Activated effector memory CD4-positive, alpha-beta T cell treated with anti-CD3 and anti-CD28 coated beads, Interleukin-2, amount 50 U/mL, for 16 hours (primary cell): ENCODE measurements at places on chromosomes 3 and 15.

- no peak for DNase-seq
Observed at GRCh38 chr3:33915796-33916546, 117.5 kb downstream of the PDCD6IP start.

GRCh38 chr15:41695750-41696436 lies 35.7 kb downstream of the MGA start:
- DNase-seq: peak; percentile 71

DNA sequence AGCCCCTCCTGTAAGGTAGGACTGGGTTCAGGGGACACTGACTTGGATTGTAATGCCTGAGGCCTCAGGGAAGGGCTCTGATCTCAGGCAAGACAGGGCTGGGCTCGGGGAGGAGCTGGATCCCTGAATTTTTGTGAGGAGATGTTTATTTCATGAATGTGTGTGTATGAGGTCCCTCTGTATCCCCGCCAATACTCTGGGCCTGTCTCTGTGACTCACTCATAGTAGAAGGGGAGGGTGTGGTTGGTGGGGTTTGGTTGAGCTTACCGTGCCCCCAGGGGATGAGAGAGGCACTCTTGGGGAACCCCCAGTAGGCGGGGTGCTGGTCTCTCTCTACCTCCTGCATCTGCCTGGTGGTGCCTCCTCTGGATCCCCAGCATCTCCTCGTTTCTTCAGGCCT lies 28.1 kb downstream of the RPSA start:
- no peak for DNase-seq

GRCh38 chr15:74179101-74179841 lies 5.8 kb downstream of the ISLR start:
- no peak for DNase-seq

- DNase-seq: no peak
Observed at GRCh38 chr3:129460155-129460554, 20.1 kb downstream of the IFT122 start.

- DNase-seq: no peak
Observed at GRCh38 chr3:38015485-38015884, 14.0 kb downstream of the PLCD1 start.

- DNase-seq: no peak
Observed at GRCh38 chr15:65146438-65146837, 12.8 kb upstream of the PDCD7 start.

GRCh38 chr3:71389191-71389590 lies 194.3 kb downstream of the FOXP1 start:
- no peak for DNase-seq

- no peak for DNase-seq
Observed at GRCh38 chr3:113210604-113211329, 590 bp upstream of the BOC start.

DNA sequence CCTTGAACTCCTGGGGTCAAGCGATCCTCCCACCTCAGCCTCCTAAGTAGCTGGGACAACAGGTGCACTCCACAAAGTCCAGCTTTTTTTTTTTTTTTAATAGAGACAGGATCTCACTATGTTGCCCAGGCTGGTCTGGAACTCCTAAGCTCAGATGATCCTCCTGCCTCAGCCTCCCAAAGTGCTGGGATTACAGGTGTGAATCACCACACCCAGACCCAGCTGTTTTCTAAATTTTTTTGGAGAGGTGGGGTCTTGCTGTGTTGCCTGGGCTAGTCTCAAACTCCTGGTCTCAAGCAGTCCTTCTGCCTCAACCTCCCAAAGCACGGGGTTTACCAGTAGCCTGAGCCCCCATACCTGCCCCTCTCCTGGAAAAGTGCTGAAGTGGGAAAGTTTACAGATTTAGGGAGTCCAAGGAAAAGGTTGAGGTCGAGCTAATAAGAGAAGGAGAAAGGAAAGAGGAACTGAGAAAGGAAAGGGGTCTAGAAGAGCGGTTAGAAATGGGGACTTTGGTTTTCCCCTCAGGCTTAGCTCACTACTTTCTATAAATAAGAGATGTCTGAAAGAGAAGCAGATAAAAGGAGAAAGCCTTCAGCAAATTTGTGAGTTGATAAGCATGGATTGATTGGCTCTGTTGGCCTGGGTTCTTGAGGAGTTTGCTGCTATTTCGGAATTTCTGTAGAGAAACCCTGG lies 23.6 kb downstream of the UBE2E1 start:
- no peak for DNase-seq

DNA sequence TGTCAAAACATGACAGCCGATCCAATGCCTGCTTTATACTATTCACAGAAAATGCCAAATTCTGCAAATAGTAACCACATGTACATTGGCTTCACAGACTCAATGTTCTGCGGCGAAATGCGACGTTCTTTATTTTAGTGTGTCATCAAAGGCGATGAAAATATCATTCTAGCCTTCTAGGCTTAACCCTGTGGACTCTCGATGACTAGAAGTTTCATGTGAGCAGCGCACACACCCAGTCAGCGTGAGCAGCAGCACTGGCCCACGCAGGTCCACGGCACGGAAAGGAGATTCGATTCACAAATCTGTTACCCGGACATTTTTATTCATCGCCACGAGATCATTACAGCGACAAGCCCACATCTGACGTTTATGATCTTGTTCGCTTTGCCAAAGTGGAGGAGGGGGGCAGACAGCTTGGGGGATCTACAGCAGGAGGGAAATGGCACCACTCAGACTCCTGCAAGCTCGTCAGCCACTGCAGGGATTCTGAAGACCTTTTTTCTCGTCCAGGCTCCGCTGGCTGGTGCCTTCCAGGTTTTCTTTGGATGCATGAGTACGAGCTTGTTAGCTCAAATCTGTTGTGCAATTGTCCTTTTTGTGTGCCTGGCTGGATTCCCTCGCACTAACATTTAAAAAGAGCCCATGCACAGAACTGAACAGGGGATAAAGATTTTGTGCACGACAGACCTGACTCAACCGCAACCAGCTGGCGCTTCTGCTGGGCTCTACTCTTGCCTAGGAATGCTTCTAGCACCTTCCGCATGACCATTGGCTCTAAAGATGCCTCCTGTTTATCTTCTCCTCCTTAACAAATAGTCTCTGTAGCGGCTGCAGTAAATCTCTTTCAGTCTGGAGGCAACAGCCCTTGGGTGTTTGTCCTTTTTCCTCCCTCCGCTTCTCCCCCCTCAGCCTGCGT lies 938.4 kb downstream of the MCTP2 start:
- no peak for DNase-seq

- no peak for DNase-seq
Observed at GRCh38 chr3:43963208-43963607, 272.5 kb downstream of the ABHD5 start.

DNA sequence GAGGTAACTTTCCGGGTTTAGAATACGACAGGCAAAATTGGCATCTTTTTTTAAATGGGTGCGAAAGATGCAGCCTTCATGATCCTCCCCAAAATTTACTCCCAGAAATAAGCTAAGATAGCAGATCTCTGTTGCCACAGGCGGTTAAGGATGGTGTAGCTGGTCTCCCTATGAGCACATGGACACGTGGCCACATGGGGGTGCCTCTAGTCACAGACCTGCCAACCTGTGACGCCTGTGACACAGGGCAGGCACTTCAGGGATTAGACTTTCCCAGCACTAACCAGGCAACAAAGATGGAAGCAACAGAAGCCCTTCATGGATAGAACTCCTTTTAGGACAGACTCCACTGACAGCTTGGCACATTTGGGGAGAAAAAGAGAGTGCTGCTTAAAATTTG lies 320.3 kb downstream of the THSD4 start:
- no peak for DNase-seq

- no peak for DNase-seq
Observed at GRCh38 chr3:128378631-128379347, 87.9 kb downstream of the DNAJB8 start.

- no peak for DNase-seq
Observed at GRCh38 chr3:33877187-33877586, 78.8 kb downstream of the PDCD6IP start.

- no peak for DNase-seq
Observed at GRCh38 chr3:1421577-1421976, 328.8 kb downstream of the CNTN6 start.

DNA sequence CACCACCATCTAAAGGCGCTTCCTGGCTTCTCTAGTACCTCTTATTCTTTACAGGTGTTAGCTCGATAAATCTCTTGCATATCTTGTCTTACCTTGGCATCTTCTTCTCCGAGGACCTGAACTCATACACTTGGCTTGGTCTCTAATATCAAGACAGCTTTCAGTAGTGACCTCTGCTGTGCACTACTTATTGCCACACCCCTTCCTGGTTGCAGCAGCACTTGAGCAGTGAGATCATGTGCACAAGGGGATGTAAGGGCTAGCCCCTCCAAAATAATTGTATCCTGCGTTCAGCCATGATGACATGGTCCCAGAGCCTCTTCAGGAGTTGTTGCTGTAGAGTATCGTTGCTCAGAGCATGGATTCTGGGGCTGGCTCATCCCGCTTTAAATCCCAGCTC lies 1.3 kb upstream of the PLA1A start:
- no peak for DNase-seq

- DNase-seq: no peak
Observed at GRCh38 chr15:47685141-47685870, 32.0 kb upstream of the SEMA6D start.

DNA sequence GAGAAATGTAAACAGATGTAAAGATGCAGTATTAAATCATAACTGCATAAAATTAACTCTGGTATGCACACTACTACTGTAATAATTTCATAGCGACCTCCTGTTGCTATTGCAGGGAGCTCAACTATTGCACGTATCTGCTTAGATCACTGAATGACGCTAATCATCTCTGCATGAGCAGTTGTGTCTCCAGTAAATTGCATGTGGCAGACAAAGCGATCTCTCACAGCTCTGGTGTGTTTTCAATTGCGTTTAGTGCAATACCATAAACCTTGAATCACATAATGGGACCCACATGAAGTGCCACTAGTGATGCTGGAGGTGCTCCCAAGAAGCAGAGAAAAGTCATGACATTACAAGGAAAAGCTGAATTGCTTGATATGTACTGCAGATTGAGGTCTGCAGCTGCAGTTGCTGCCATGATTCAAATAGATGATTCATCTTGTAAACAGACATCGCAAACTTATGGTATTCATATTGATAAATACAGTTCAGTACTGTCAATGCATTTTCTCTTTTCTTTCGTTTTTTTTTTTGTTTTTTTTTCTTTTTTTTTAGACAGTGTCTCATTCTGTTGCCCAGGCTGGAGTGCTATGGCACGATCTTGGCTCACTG lies 30.2 kb upstream of the LCTL start:
- DNase-seq: no peak

GRCh38 chr3:46867550-46867898 lies 4.3 kb upstream of the MYL3 start:
- DNase-seq: no peak

DNA sequence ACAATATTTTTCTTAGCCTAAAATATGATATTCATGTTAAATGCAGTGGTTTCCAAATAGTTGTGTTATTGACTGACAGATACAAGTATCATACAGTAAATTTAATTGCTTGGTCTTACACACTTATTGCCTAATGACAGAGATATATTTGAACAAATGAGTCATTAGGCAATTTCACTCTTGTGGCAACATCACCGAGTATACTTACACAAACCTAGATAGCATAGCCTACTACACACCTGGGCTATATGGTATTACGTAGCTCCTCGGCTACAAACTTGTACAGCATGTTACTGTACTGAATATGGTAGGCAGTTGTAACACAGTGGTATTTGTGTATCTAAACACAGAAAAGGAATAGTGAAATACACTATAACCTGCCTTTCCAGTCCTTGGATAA lies 50.3 kb downstream of the SERPINI1 start:
- no peak for DNase-seq

DNA sequence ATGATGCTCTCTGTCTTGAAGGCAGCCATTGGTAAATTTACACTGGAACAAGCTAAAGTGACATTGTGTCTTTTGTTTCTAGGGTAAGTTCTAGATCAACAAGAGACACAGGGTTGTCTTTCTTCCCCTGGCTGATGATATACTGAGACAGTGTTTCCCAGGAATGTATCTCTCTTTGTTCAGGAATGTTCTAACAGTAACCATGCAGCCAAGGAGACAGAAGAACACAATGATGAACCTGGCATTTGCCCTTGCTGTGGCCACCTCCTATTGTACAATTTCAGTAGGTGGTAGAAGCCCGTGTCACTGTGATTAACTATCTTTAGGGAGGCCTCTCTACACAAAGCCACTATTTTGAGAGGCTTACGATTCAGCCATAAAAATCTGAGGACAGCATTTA lies 130.7 kb downstream of the LRTM1 start:
- no peak for DNase-seq

DNA sequence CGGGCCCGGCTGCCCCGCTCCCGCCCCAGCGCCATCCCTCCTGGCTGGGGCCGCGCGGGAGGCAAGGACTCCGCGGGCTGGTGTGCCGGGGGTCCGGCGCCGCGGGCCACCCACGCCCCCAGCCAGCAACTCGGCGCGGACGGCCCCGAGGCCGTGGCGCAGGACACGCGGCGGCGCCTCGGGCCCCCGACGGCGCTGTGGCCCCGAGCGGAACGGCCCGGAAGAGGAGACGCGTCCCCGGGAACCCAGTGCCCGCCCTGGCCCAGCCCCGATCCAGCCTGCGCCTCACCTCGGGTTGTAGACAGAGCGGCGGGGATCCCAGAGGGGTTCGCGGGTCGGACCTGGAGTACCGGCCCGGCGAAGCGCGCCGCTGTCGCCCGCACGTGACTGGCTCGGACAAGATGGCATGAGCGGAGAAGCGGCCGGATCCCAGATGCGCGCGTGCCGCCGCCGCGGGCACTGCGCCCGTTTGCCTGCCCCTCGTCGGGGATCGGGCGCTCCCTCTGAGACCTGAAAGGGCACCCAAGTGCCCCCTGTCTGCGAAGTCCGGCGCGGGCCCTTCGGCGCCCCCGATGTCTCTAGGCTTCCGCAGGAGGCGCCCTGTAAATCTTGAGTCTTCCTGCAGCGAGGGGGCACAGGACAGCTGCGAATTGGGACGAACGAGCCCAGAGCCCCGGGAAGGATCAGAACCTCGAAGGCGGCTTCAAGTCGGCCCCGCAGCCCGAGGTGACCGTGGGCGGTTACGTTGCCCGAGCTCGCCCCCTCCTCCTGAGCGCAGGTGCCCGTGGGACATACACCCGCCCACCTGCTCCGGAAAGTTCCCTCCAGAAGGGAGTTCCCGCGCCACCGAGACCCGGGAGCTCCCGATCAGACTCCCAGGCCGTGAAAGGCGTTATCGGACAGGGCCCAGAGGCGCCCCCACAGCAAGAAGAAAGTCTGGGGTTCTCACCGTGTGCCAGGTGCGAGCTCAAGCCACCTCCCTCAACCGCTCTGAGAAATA lies 598 bp upstream of the SFMBT1 start:
- peak; percentile 87 for DNase-seq

GRCh38 chr3:10628891-10629670 lies 123.7 kb upstream of the ATP2B2 start:
- DNase-seq: no peak
